ENCODE measurements at places on chromosomes 5 and 9. TPM values are rescaled to one million over a fixed set of nuclear protein-coding genes. Genes with fewer than 3 reads are reported as not detected.

Gene DIMT1
- total RNA-seq = 22.1 TPM

Gene ZDHHC11B
- total RNA-seq = 2.2 TPM

Gene ICE1
- 32.0 TPM for total RNA-seq

Gene FBXL7
- 3.8 TPM for total RNA-seq

Gene RMND5B
- total RNA-seq = 41.8 TPM

Gene FAXDC2
- total RNA-seq = 9.3 TPM

Gene PCDHGB3
- total RNA-seq = 1.2 TPM

Gene PSD2
- 0.19 TPM for total RNA-seq

Gene TAF1L
- total RNA-seq = not detected

Gene PKN3
- total RNA-seq = 6.9 TPM

Gene LRRC19
- total RNA-seq = 0.29 TPM

Gene CFAP90
- total RNA-seq = 5.3 TPM

Gene SLC22A5
- total RNA-seq = 21.6 TPM

Gene OMD
- not detected for total RNA-seq

Gene MEIKIN
- not detected for total RNA-seq

Gene ADRB2
- total RNA-seq = 0.81 TPM

Gene SRA1
- 32.9 TPM for total RNA-seq

Gene QSOX2
- 23.6 TPM for total RNA-seq

Gene FOXD4L4
- 0.51 TPM for total RNA-seq

Gene SPTLC1
- total RNA-seq = 78.1 TPM
